Stimulated activated CD8-positive, alpha-beta memory T cell treated with anti-CD3 and anti-CD28 coated beads, Interleukin-7, amount 100 ng/mL, for 48 hours (primary cell): ENCODE measurements at places on chromosomes 2 and 18.

DNA sequence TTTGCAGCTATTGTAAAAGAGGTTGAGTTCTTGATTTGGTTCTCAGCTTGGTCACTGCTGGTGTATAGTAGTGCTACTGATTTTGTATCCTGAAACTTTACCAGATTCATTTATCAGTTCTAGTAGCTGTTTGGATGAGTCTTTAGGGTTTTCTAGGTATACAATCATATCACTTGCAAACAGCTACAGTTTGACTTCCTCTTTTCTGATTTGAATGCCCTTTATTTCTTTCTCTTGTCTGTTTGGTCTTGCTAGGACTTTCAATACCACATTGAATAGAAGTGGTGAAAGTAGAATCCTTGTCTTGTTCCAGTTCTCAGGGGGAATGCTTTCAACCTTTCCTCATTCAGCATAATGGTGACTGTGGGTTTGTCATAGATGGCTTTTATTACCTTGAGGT lies 210.5 kb upstream of the DPP10 start:
- DNase-seq = no peak

DNA sequence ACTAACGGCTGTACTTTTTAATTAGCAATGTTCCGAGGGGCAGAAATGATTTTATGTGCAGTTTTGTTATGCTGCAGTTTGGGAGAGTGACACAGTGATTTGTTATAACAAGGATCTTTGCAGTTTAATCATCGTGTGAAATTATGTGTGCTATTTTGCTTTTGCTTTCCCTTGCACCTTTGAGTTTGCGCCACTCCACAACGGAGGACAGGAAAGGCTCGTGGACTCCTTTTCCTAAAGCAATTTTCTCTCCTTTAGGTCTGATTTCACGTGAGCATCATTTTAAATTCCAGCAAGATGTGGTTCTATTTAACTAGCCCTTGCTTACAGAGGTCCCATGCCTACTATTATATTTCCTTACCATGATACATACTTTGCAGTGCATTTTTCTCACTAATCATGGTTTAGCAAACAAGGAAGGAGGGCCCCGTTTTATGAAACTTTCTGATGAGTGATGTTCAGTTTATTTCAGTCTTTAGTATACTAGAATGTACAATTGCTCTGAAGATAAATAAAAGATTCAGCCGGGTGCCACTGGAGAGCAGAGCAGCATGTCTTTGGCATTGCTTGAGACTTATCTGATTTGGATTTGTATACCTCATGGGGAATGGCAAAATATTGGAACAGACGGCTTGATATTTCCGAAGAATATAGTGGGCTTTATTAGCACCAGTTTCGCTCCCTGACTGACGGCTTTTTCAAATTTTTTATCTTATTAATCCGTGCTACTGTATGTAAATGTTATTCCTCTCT lies 528.2 kb upstream of the FANCL start:
- DNase-seq = no peak

- DNase-seq = no peak
These were observed 221.3 kb upstream of the RAB6C start for GRCh38 chr2:129757915-129758783.

GRCh38 chr2:68134554-68134953 lies 23.1 kb upstream of the PNO1 start:
- no peak for DNase-seq

GRCh38 chr2:128442891-128443302 lies 124.2 kb upstream of the HS6ST1 start:
- DNase-seq = no peak

GRCh38 chr2:84338069-84338468 lies 121.0 kb downstream of the SUCLG1 start:
- DNase-seq = no peak

GRCh38 chr2:163658556-163658955 lies 77.3 kb downstream of the FIGN start:
- no peak for DNase-seq

GRCh38 chr2:20062615-20063545 lies 11.5 kb upstream of the LAPTM4A start:
- DNase-seq = no peak

DNA sequence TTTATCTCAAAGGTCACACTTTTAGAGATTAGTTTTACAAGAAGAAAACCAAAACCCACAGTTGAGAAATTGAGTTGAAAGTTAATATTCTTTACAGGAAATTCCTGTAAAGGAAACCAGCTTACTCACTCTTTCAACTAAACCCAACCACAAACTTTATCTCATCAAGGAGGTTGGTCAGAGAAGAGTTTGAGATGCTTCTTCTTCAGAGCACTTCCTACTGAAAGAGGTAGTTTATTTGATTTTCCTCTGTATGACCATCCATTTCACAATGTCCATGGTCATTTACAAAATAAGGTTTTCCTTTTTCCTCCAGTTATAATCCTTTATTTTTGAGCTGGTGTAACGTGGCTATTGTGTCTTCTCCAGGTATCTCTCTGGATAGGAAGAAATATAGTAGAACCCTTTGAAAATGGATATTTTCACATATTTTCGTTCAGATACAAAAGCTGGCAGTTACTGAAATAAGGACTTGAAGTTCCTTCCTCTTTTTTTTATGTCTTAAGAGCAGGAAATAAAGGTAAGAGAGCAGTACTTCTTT lies 4.5 kb upstream of the IL18RAP start:
- DNase-seq = no peak

DNA sequence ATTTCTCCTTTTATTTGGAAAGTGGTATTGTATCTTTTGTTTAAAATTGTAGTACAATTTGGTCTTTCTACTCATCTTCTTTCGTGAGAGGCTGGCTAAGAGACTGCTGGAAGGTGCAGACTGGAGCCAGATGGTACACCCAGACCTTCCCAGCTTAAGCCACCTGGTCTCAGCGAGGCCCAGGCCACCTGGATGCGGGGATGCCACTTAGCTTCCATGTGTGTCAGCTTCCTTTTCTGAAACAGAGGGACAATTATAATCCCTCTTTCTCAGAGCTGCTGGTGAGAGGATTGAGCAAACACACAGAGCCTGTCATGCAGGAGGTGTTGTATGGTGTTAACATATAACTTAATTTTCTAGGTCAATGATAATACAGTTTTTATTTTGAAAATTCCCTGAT lies 17.4 kb downstream of the FARP2 start:
- no peak for DNase-seq

DNA sequence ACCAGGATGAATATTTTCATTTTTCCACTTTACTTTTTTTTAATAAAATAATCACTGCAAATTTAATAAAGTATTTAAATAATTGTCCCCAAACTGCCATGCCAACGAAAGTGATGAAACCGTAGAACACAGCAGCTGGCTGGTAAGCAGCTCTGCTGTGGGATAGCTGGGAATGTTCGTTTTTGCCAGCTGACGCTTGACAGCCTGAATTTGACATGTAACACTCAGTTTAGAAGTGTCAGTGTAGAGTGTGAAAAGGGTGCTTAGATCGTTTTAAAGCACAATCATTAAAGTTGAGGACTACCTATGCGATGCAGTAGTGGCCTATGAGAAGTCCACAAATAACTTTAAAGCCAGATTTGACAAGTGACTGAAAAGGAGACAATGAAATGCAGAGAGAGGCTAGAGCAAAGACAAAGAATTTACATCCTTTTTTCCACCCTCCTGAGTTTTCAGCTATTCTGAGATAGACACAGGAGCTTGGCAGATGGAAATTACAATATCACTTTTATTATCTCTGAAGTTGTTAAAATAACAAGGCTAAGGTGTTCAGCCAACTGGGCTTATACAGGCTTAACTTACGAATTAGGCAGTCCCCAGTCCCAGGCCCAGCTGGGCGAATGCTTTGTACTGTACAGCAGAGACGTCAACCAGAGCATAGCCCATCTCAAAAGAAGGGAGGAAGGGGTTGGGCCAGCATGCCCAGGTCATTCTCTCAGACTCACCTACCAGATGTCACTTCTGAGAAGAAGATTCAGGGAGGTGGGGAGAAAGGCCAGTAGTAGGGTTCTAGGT lies 31.9 kb upstream of the SLC1A4 start:
- no peak for DNase-seq

GRCh38 chr2:216837740-216838139 lies 22.1 kb downstream of the TNP1 start:
- no peak for DNase-seq

- no peak for DNase-seq
These were observed 301.9 kb downstream of the RIT2 start for GRCh38 chr18:42813570-42813969.

GRCh38 chr18:11548396-11548795 lies 61.0 kb upstream of the SLC35G4 start:
- DNase-seq = no peak

DNA sequence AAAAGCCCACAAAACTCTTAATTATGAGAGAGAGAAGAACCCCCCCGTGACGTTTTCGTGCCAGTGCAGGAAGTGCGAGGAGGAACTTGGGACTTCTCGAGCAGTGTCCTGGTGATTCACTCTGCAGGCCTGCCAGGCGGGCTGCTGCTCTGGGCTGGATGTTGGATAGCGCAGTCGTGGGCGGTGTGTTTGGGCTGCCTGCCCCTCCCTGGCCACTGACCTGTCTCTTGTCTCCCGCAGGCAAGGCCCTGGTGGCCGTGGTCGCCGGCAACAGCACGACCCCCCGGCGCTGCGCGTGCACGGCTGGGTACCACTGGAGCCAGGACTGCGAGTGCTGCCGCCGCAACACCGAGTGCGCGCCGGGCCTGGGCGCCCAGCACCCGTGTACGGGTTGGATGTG lies 29.0 kb downstream of the TNFRSF11A start:
- DNase-seq = no peak

- DNase-seq = no peak
These were observed 87.5 kb upstream of the RIOK3 start for GRCh38 chr18:23365602-23366001.

DNA sequence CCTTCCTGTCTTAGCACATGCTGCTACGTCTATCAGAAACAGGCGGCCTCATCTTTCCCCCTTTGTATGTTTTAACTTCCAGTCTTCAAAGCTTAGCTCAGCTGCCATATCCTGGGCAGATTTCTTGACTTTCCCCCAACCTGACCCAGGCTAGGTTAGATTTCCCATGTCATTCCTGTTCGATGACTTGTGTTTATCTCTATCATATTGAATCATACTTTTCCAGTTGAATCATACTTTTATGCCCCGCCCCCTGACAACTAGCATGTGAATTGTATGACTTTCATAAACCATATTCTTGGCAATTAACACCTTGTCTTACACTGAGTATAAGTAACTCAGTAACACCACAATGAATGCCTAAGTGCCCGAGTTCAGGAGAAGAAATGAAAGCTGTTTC lies 128.3 kb downstream of the CYRIA start:
- no peak for DNase-seq

DNA sequence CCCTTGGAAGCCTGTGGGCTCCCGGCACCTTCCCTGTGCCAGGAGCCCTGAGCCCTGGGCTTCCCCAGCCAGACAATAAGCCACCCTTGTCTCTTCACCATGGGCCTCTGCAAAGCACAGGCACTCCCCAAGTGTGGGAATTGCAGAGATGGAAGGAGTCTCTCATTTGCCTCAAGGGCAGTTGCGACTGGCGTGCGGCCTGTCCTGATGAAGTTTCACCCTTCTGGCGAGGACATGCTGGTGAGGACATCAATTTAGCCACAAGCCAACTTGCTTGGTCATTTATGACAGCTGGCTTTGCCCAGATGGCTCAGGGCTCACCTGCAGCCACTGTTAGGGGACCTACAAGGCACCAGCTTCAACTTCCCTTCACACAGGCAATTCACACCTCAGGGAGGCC lies 180.2 kb downstream of the ANAPC1 start:
- no peak for DNase-seq

DNA sequence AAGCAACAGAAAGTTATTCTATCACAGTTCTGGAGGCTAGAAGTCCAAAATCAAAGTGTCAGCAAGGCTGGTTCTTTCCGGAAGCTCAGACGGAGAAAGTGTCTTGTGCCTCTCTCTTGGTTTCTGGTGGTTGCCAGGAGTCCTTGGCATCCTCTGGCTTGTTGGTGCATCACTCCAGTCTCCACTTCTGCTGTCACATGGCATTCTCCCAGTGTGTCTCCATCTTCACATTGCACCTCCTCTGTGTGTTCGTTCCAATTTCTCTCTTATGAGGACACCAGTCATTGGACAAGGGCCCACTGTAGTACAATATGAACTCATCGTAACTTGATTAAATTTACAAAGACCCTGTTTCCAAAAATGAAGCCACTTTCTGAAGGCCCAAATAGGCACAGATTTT lies 175.4 kb upstream of the ATP5MC3 start:
- no peak for DNase-seq

- no peak for DNase-seq
These were observed 177.5 kb downstream of the CD8B2 start for GRCh38 chr2:106664669-106665068.

- DNase-seq = no peak
These were observed 26.8 kb downstream of the MSH2 start for GRCh38 chr2:47429795-47430194.

DNA sequence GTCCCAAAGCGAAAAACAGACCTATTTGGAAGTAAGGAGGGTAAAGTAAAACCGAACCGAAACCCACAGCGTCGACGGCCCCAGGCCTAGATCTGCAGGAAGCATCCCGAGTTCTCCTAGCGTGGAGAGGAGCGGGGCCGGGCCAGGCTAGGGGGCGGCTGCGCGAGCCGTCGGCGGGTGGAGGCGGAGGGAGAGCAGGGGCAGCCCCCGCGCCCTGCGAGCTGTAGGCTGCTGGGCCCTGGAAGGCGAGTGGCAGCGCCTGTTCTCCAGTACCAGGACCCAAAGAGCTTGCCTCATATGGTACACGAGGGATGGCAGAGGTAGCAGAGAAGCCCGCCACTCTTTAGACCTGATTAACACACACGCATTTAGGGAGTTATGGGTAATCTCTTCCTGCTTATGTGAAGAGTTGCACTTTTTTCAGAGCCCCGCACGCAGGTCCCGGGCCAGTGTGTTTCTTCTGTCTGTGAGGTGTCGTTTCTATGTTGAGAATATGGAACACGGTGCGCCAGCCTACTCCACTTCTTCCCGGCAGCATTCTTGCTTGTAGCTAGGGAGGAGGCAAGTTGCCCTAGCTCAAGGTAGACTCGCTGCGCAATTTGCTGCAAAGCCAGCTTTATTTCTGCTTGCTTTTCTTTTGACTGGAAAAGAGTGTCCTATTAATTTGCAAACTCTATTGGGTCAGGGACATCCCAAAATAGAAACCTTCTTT lies 71.1 kb downstream of the ARHGEF33 start:
- DNase-seq = no peak

- DNase-seq = no peak
These were observed 57.4 kb downstream of the SLC66A3 start for GRCh38 chr2:11212645-11213044.

DNA sequence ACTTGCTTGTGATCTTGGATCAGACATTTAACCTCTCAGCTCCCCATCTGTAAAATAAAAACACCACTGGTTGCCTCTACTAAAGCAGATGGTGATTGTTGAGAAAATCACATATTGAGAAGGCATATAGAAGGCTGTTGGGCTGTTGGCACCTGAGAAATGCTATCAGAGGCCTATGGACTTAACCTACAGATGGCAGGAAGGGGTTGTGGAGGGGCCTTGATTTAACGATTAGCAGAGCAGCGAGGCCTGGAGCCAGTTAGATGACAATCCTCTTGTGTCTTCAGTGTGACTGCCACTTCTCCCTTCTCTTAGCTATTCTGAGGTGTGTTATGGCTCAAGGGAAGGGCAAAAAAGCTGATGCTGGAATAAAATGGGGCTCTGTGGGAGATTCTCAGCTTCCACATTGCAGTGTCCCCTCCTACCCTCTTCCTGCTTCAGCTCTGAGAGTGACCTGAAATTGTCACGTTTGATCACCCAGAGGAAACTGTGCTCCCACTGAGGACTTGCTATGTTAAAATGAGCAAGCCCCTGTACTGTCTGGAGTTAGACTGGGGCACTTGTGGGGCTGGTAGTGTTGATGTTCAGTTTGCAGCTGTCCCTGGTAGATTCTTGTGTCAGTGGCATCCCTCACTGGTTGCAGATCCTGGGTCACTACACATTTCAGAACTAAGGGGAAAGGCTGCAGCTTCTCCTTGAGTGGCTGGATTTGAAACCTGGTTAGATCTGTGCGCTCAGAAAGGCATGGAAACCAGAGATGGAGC lies 31.5 kb downstream of the CXCR4 start:
- DNase-seq = no peak
